ENCODE measurements at places on chromosomes 4 and X.

GRCh38 chrX:70454441-70455365, 10.1 kb downstream of the DLG3 start:
- H3K36me3 ChIP-seq = peaks cover 9% of the 10 kb centered on the region
- peak overlapping the region; percentile 85 for H3K4me3 ChIP-seq
- DNase-seq = peak; percentile 94
- H3K4me1 ChIP-seq = no peaks in the 10 kb centered on the region
- H3K27ac ChIP-seq = peak overlapping the region; percentile 84

- H3K36me3 ChIP-seq = no peaks in the 10 kb centered on the region
- no peak overlapping the region for H3K4me3 ChIP-seq
- peaks cover 8% of the 10 kb centered on the region for H3K4me1 ChIP-seq
- no peak overlapping the region for H3K27ac ChIP-seq
- no peak for DNase-seq
Observed at GRCh38 chrX:132664273-132664672, 175.4 kb upstream of the MBNL3 start.

- H3K27ac ChIP-seq = no peak overlapping the region
- no peaks in the 10 kb centered on the region for H3K27me3 ChIP-seq
- DNase-seq = no peak
- no peaks in the 10 kb centered on the region for H3K36me3 ChIP-seq
- no peak overlapping the region for H3K4me3 ChIP-seq
Observed at GRCh38 chr4:31617667-31618066, 897.5 kb downstream of the PCDH7 start.

DNA sequence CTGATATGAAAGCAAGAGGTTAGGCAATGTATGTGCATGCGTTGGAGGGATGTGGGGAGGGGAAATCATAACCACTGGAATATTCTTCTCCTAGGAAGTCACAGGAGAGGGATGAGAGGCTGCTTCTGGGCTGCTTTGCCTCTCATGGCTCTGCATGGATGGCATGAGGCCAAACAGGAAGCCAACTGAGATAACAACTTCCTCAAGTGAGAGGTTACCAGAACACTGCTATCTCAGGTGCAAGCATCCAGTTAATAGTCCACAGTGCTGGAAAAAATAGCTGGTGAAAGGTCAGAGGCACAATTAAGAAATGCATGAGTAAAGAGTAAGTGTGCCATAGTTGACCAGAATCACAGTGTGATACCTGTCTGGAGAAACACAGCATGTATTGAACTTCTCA, 113.3 kb downstream of the ELOVL6 start:
- H3K27me3 ChIP-seq = no peaks in the 10 kb centered on the region
- no peak overlapping the region for H3K27ac ChIP-seq
- DNase-seq = no peak
- H3K4me3 ChIP-seq = no peak overlapping the region
- H3K36me3 ChIP-seq = peaks cover 6% of the 10 kb centered on the region

DNA sequence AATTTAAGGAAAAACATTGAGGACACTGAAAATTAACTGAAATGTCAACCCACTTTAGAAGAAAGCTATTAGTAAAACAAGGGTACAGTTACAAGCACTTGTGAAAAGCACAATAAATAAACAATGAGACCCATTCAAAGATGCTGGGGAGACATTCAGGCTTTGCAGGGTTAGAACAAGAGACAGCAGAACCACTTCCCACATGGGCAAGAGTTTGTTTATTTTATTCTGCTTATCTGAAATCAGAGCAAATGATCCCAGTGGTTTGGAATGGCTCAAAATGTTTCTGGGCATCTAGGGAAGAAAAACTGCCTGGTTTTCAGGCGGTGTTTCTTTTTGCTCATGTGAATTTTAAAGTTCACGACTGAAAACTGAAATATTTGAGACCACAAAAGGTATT, 42.4 kb downstream of the PPP3CA start:
- no peaks in the 10 kb centered on the region for H3K27me3 ChIP-seq
- H3K36me3 ChIP-seq = no peaks in the 10 kb centered on the region
- H3K27ac ChIP-seq = no peak overlapping the region

GRCh38 chrX:154812341-154813101, 7.2 kb upstream of the MPP1 start:
- peaks cover 4% of the 10 kb centered on the region for H3K27me3 ChIP-seq
- H3K27ac ChIP-seq = no peak overlapping the region
- DNase-seq = no peak
- peaks cover 4% of the 10 kb centered on the region for H3K36me3 ChIP-seq

GRCh38 chr4:66567551-66567950, 897.3 kb upstream of the EPHA5 start:
- no peaks in the 10 kb centered on the region for H3K36me3 ChIP-seq
- DNase-seq = no peak
- no peak overlapping the region for H3K4me3 ChIP-seq

GRCh38 chrX:146160443-146161203, 343.0 kb downstream of the SLITRK2 start:
- no peaks in the 10 kb centered on the region for H3K36me3 ChIP-seq
- H3K27me3 ChIP-seq = no peaks in the 10 kb centered on the region
- no peak overlapping the region for H3K4me3 ChIP-seq
- DNase-seq = no peak
- no peaks in the 10 kb centered on the region for H3K4me1 ChIP-seq

DNA sequence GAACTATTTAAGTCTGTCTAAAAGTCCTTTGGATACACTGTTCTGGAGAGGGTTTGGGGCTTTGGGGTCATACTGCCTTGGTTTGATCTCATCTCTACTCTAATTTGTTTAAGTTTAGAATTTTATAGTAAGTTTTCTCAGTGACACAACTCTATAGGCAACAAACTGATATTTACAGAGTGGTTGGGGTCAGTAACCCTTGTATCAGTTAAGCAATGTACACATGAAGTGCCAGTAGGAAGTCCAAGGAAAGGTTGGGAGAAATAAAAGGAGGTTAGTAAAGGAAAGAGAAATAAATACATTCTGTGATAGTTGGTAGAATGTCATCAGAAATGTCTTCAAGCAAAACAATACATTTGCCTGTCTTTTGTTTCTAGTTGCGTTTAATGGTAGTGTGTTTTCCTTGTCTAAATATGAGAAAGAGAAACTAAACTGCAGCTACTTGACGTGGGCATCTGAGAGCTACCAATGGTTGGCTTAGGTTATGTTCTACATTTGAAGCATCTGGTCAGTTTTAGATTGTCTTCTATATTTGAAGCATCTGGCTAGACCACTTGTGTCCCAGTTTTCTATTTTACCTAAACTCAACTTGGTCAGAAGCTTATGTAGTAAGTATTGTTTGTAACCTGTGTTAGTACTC, 6.9 kb downstream of the ATP7A start:
- no peaks in the 10 kb centered on the region for H3K4me1 ChIP-seq
- no peak for DNase-seq
- H3K27me3 ChIP-seq = no peaks in the 10 kb centered on the region
- no peak overlapping the region for H3K4me3 ChIP-seq

DNA sequence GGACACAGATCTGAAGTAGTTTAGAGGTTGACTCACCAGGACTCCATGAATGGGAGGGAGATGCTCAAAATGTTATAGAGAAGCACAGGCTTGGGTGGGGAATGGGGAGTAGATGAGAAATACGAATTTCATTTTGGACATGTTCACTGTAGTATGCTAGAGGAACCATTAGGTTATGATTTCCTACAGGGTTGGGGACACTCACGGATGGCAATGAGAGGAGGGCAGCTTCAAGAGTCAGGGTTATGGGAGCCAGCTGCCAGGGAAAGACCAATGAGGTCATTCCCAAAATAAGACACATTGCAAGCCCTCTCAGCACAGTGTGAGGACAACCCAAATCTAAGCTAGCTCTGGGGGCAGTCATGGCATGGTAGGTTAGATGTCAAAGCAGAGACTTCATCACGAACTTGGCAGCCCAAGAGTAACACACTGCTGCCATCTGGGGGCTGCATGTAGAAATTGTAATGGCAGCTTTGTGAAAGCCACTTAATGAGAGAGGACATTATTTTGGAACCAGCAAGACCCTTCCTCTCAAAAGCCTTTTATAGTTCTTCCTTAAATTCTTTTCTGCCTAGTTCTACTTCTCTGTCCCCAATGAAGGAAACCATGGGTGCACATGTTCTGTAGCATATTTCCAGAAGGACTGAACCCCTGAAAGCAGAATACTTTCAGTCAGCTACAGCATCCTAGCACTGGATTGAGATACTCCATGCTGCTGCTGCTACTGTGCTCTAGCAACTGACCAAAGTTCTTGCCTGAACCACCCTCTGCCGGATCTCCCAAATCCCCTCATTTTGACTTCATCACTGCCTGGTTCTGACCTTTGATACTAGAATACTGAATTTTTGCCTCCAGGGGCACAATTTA, 16.2 kb upstream of the ZCCHC12 start:
- no peak overlapping the region for H3K4me3 ChIP-seq
- peak; percentile 56 for DNase-seq
- H3K4me1 ChIP-seq = no peaks in the 10 kb centered on the region
- no peak overlapping the region for H3K27ac ChIP-seq
- H3K27me3 ChIP-seq = no peaks in the 10 kb centered on the region
- H3K36me3 ChIP-seq = no peaks in the 10 kb centered on the region

GRCh38 chr4:76969495-76969894, 19.9 kb downstream of the SEPTIN11 start:
- H3K36me3 ChIP-seq = no peaks in the 10 kb centered on the region
- H3K4me1 ChIP-seq = peaks cover 64% of the 10 kb centered on the region

DNA sequence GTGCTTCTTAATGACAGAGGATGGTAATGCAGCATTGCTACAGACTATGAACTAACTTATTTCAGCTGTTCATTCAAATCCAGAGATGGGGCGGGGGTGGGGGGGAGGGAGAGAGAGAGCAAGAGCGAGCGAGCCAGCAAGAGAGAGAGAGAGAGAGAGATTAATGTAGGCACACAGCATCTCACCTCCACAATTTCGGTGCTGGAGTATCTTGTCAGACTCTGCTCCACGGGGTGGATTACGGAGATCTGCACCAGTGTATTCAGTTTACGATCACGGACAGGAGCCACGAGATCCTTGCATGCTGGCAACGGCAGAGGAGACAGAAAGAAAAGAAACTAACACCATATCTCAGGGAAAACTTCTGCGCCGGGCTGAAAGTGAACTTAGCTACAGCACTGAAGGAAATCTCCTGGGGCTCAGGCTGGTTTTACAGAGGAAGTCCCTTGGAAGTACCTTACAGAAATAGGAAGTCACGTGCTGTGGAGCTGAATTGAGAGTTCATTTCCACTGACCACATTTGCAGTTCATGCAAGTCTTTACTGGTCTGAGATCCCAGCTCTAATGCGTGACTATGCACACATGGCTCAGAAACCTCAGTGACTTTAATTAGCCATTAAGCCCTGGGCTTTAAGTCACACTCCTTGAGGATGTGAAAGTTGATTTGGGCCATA, 440.9 kb downstream of the INPP4B start:
- peaks cover 30% of the 10 kb centered on the region for H3K4me1 ChIP-seq
- H3K36me3 ChIP-seq = no peaks in the 10 kb centered on the region
- DNase-seq = peak; percentile 9

- DNase-seq = no peak
- no peaks in the 10 kb centered on the region for H3K27me3 ChIP-seq
- H3K4me1 ChIP-seq = no peaks in the 10 kb centered on the region
- no peak overlapping the region for H3K4me3 ChIP-seq
Observed at GRCh38 chrX:11349661-11350337, 56.6 kb downstream of the AMELX start.

- peaks cover 4% of the 10 kb centered on the region for H3K4me1 ChIP-seq
- no peaks in the 10 kb centered on the region for H3K27me3 ChIP-seq
- no peak overlapping the region for H3K4me3 ChIP-seq
- DNase-seq = no peak
- no peak overlapping the region for H3K27ac ChIP-seq
Observed at GRCh38 chr4:40323866-40324265, 11.3 kb upstream of the CHRNA9 start.

- no peaks in the 10 kb centered on the region for H3K27me3 ChIP-seq
- no peaks in the 10 kb centered on the region for H3K36me3 ChIP-seq
- no peak overlapping the region for H3K4me3 ChIP-seq
Observed at GRCh38 chr4:109041463-109042360, 260.7 kb downstream of the COL25A1 start.

GRCh38 chrX:109934434-109934833, 68.5 kb upstream of the TMEM164 start:
- no peaks in the 10 kb centered on the region for H3K4me1 ChIP-seq
- no peak for DNase-seq
- no peaks in the 10 kb centered on the region for H3K27me3 ChIP-seq
- H3K27ac ChIP-seq = no peak overlapping the region

DNA sequence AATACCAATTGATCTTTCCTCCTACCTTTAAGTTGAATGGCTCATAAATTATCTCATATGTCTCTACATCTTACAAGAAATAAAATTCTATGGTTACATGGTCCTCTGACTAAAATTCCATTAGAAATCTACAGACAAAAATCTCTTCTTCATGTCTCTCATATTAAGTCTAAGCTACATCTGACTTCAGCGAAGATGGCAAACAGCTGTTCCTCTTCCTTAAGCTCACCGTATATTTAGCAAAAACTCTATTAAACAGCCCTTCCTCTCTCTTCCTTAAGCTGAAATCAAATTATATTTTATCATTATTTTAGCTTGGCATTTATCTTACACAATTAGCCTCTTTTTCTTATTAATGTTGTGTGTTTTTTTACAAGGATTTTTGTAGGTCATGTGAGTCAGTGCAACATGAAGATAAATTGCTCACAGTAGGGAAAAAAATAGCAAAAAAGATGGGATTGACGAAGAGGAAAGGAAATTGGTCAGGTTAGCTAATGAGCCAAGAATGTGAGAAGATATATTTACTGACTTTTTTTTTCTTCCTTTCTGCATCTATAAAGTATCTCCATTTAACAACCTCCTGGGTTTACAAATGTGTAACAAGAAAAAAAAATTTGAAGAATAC, 2412.8 kb downstream of the ARAP2 start:
- no peaks in the 10 kb centered on the region for H3K27me3 ChIP-seq
- no peak overlapping the region for H3K27ac ChIP-seq
- H3K36me3 ChIP-seq = no peaks in the 10 kb centered on the region
- no peak for DNase-seq

GRCh38 chrX:39002466-39002865, 201.2 kb downstream of the MID1IP1 start:
- no peak overlapping the region for H3K4me3 ChIP-seq
- no peaks in the 10 kb centered on the region for H3K27me3 ChIP-seq
- H3K36me3 ChIP-seq = no peaks in the 10 kb centered on the region

All from neural progenitor cell (in vitro differentiated cells).